ENCODE measurements at places on chromosomes 6 and 20.

DNA sequence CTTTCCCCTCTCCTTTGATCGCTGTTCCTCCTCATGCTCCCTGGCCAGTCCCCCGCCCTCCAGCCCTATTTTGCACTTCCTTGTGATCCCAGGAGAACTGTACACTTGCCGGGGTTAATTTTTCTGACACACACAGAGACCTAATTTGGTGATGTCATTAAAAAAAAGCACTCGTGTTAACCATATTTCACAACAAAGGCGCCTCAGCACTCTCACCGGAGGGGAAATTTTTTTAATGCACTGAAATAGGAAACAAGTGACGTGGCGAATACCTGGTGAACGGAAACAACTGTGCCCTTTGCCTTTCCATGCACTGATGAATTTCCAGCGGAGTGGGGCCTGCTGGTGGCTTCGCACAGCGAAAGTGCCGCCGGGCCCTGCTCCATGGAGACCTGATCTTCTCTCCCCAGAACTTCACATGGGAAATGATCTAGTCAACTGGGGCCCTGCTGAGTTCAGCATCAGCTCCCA, 53.9 kb upstream of the TAGAP start:
- peak; percentile 66 for DNase-seq

- DNase-seq, result peak; percentile 62
Observed at GRCh38 chr20:15708984-15709598, 864.2 kb downstream of the KIF16B start.

- no peak for DNase-seq
Observed at GRCh38 chr6:16519265-16520242, 241.7 kb downstream of the ATXN1 start.

- DNase-seq, result no peak
Observed at GRCh38 chr6:134593024-134593423, 275.1 kb upstream of the SGK1 start.

DNA sequence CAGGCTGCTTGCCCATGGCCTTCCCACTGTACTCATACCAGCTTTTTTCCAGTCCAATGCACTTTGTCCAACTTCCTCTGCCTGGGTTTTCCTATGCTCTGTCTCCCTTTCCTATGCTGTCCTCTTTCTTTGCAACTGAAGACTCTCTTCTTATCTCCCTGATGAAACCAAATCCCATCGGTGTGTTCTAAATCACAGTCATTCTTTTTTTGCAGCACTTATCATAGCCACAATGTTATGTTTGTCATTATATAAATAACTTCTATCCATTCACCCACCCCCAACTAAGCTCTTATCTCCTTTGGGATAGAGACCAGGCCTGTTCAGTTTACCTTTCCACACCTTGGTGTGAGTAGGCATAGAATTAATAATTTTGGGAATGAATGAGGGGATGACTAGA, 121.0 kb downstream of the GPX5 start:
- DNase-seq, result no peak

- no peak for DNase-seq
Observed at GRCh38 chr20:208942-209566, 18.0 kb upstream of the DEFB129 start.

DNA sequence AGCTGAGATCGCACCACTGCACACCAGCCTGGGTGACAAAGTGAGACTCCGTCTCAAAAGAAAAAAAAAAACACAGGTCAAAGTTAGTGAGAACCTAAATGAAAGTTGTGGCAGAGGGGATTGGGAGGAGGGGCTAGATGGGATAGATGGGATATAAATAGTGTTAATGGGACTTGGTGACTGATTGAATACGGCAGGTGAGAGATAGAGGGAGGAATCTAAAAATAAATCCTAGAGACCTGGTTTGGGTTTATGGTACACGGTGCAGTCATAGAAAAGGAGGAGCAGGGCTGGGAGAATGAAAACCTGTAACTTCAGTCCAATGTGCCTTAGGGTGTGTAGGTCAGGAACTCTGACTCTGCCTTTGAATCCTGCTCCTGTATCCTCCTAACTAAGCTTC, 25.0 kb upstream of the DEK start:
- no peak for DNase-seq

GRCh38 chr6:73024598-73024997, 200.7 kb downstream of the KHDC1L start:
- DNase-seq, result no peak

DNA sequence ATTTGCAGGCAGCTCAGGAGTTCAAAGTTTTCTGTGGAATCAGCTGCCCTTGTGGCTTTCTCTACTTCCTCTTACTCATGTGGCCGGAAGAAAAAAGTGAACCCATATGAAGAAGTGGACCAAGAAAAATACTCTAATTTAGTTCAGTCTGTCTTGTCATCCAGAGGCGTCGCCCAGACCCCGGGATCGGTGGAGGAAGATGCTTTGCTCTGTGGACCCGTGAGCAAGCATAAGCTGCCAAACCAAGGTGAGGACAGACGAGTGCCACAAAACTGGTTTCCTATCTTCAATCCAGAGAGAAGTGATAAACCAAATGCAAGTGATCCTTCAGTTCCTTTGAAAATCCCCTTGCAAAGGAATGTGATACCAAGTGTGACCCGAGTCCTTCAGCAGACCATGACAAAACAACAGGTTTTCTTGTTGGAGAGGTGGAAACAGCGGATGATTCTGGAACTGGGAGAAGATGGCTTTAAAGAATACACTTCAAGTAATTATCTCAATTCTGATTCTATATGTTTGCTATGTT, 1.1 kb downstream of the MGME1 start:
- DNase-seq, result peak; percentile 33

DNA sequence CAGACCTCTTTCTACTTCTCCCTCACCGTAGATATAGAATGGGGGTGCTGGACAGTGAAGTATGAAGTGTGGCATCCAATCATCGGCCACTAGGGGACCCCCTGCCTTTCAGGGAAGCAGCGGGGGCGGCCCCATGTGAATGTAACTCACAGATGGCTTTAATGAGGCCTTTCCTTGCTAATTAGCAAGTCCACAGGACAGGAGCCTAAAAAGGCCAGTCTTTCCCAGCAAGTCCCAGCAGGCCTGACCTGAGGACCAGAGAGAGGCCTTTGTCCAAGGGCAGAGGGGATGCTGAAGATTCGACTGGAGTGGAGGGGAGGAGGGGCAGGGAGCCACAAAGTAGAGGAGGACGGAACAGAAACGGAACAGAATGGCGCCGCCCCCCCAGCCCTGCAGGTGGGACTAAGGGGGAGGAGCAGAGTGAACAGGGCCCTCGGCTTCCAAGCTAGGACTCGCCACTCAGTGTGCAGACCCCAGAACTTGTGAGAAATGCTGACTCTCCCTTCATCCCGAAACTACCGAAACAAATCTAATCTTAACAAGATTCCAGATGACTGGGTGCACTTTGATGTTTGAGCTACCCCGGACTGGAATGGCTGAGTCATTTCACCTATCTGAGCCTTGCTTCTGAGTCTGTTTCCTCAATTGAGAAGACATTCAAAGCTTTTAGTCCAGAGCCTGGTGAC, 5.8 kb downstream of the C6orf132 start:
- DNase-seq, result peak; percentile 30

- DNase-seq, result no peak
Observed at GRCh38 chr20:14193443-14193842, 144.0 kb downstream of the FLRT3 start.

- no peak for DNase-seq
Observed at GRCh38 chr6:106315765-106316374, 9.7 kb downstream of the ATG5 start.
